Testis (tissue), 5 donors: ENCODE measurements at places on chromosomes 1 and 21.

DNA sequence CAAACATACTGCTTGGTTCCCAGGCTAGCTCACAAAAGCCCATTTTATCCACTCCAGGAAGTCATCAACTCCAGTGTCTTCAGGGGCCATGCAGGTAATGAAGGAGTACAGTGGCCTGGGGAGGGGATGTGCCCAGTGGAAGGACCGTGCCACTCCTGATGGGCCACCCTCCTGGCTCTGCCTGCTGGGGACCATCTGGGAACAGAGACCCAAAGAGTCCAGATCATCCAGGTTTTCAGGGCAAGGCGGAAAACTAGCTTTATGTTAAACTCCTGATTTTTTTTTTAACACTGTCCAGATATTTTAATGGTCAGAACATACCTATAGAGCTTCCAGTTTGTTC lies 75.6 kb downstream of the CD46 start:
- DNase-seq: no peak

DNA sequence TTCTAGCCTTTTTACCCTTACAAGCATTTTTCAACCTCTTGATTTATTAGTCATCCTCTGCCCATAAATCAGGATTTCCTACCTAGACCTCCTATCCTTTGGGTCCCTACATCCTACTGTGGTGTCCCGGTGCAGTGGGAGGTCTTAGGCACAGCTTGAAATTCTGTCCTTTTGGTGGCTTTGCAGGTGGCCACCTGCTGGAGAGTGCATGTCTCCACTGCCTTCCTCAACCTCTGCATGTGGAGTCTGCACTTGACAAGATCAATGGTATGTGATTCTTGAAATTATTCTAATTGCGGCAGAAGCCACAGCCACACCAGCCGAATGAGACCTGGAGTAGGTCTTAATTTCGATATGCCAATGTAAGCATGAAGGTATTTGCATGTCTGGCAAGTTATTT lies 11.4 kb upstream of the KCNA3 start:
- no peak for DNase-seq

- no peak for DNase-seq
Measured at GRCh38 chr1:2969845-2970291, 51.4 kb upstream of the ACTRT2 start.

DNA sequence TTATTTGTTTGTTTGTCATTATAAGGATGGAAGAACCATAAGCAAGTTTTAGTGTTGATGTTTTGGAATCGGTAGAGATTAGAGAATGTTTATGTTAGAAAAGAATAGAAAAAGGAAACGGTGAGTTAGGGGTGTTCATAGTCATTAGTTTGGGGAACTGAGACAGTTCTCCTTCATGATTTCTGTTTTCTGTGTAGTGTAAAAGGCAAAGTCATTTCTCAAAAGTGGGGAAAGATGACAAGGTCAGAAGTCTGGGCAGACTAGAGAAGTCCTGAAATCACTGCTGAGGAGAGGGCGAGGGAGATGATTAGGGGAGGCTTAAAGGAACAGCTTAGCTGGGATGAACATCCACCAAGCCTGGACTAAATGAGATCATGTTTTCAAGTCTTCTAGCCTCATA lies 498.9 kb downstream of the TTLL7 start:
- DNase-seq: no peak

DNA sequence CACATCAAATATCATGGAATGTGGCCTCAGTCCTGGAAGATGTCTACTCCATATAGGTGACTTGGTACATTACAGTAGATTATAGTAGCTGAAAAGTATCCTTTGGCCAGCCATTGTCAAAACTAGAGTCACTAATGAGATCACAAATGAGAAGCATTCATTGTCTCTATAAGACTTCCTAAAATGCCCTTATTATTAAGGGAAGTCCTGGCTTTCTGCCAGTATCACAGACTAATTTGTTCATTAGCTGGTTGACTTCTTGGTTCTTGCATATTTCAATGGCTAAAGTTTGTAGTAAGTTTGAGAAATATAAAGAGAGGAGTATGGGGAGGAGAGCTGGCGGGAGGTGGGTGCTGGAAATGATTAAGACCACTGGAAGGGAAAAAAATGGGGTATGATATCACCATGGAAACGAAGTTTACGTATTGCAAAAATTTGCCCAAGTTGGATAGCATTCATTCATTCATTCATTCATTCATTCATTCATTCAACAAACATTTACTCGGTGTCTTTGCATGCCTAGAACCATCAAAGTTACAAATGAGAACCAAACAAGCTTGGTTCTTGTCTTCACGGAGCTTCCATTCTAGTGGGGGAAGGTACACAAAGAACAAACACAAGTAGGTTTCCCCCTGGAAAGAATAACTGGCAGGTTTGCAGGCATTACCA lies 11.7 kb upstream of the B3GALNT2 start:
- DNase-seq: no peak

GRCh38 chr1:43880604-43881003 lies 53.0 kb upstream of the ARTN start:
- no peak for DNase-seq
